ENCODE measurements at places on chromosomes 13 and 19.

DNA sequence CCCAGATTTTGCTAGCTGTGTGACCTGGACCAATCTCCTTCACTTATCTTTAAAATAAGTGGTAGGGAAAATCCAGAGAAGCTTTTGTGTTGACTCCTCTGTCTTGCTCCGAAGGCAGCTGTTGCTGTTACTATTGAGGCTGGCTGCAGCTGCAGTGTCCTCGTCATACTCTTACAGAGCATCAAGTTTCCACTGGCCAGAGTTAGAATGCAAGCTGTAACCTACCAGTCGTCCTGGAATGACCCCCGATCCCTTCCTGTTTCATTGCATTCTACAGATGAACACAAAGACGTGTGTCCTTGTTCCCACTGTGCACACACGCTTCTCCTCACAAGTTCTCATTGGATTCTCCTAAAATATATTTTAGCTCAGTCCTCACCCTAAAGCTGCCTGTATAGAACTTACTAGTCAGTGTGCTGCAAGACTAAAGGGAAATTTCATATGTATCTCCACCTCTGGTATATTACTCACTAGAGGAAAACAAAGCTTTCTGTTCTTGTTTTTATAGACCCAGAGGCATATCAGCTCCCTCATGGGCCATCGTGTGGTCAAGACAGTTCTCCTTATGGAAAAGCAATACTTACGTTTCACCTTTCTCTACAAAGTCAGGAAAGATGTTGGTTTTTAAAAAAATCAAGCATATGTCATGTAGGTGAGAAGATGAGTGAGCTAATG, 589.8 kb downstream of the LMO7 start:
- DNase-seq: no peak

DNA sequence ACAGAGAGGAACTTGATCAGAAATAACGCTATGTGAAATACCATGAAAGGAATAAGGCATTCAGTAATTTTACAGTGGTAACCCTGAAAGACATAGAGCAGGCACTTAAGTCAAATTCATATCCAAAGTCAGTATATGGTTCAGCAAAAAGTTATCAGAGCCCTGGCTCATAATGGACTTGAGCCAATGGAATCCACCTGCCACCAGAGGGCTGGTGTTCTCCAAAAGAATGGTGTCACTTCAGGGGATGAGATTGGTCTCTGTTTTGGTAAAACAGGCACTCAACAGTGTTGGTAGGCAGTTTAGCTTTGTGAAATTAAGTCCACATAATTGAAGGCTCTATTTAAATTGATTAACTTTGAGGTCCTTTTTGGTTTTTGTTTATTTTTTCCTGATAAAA, 93.9 kb downstream of the LIG4 start:
- DNase-seq: no peak

- DNase-seq: peak; percentile 63
Measured at GRCh38 chr19:16435238-16435917, 36.4 kb downstream of the EPS15L1 start.

- DNase-seq: no peak
Measured at GRCh38 chr13:80665792-80666333, 324.9 kb upstream of the SPRY2 start.

DNA sequence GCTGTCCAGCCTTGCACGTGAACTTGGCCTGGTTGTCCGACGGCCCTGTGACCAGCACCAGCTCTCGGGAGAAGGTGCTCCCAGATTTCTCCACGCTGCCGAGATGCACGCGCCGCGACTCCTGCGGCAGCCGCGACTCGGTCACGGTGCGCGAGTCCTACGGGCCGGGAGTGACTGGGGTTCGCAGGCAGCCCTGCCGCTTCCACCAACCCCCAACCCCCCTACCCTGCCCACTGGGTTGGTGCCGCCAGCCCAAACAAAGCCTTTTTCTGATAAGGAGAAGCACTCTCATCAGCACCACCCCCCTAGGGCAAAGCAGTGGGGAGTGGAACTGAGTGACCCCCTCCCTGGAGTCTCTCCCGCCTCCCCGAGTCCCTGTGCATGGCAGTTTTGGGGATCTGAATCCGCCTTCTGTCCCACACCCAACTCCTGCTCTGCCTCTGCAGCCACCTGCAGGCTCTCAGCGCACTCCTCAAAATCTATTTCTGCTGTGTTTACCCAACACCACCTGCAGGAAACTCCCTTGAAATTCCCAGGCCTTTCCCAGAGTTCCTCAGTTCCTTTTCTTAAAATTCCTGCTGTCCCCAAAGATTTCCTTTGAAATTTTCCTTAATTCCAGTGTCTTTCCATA, 6.2 kb downstream of the NPHS1 start:
- DNase-seq: no peak

- no peak for DNase-seq
Measured at GRCh38 chr13:113654591-113655345, 3.2 kb downstream of the ATP4B start.

- DNase-seq: no peak
Measured at GRCh38 chr13:91722267-91722884, 324.0 kb downstream of the GPC5 start.

DNA sequence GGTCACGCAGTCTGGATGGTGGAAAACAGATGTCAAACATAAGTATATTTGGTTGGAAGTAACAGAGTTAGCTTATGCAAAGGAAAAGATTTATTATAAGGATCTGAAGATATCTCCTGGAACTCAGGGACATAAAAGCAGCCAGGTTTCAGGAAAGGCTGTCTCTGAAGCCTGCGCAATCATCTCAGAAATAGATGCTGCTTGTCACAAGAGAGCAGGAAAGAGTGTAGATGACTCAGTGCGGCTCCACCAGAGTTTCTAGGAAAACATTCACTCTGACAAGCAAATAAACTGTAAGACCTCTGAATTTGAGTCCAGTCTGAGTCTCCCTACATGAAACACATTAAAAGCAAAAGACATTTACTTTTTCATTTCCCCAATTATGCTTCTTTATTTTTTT, 220.4 kb upstream of the HTR2A start:
- DNase-seq: no peak

GRCh38 chr13:112869202-112870050, 99.6 kb upstream of the MCF2L start:
- DNase-seq: no peak

- DNase-seq: no peak
Measured at GRCh38 chr19:2333027-2333806, 4.7 kb downstream of the SPPL2B start.

DNA sequence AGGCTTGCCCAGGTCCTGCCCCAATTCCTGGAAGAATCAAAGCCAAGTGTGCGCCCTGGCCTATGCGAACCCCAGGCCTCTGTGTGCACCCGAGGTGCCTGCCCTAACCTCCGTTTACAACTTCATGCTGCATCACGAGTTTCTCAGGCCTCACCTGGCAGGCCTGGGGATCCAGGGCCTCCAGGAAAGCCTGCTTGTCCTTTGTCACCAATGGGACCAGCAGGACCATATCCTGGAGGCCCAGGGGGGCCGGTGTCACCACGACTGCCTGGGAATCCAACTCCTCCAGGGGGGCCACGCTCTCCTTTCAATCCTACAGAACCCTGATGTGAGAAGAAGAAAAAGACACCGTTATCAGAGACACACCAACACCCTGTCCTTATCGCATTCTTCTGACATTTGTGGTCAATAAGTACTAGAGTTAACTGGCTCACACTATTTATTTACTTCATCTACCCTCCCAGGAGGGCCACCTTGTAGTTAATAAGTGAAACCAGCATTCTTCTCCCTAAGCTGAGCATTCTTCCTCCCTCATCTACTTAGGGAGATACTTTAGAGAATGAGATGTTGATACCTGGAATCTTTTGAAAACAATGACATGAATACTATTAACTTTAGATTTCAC, 120.6 kb downstream of the COL4A1 start:
- DNase-seq: no peak

GRCh38 chr19:55566823-55567222, 13.8 kb downstream of the ZNF579 start:
- DNase-seq: no peak

DNA sequence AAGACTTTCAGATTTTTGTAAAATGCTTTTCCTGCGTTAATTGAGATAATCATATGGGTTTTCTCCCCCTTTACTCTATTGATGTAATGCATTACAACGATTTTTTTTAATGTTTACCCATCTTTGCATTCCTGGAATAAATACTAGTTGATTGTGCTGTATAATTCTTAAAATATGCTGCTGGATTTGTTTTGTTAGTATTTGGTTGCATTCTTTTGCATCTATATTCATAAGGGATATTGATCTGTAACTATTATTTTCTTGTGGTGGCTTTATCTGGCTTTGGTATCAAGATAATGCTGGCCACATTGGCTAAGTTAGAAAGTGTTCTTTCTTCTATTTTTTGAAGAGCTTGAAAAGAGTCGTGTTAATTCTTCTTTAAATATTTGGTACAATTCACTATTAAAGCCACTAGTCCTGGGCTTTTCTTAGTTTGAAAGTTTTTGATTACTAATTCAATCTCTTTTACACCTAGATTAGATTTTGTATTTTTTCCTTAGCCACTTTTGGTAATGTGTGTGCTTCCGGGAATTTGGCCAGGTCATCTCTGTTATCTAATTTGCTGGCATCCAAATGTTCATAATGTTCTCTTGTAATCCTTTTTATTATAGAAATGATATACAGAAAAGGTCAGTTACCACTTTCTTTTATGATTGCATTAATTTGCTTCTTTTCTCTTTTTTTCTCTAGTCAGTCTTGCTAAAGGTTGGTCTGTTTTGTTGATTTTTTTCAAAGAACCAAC, 29.8 kb downstream of the KL start:
- DNase-seq: no peak

- peak; percentile 56 for DNase-seq
Measured at GRCh38 chr13:25375727-25376358, 4.1 kb downstream of the ATP8A2 start.

GRCh38 chr19:47176627-47177090, 46.0 kb downstream of the SAE1 start:
- no peak for DNase-seq

DNA sequence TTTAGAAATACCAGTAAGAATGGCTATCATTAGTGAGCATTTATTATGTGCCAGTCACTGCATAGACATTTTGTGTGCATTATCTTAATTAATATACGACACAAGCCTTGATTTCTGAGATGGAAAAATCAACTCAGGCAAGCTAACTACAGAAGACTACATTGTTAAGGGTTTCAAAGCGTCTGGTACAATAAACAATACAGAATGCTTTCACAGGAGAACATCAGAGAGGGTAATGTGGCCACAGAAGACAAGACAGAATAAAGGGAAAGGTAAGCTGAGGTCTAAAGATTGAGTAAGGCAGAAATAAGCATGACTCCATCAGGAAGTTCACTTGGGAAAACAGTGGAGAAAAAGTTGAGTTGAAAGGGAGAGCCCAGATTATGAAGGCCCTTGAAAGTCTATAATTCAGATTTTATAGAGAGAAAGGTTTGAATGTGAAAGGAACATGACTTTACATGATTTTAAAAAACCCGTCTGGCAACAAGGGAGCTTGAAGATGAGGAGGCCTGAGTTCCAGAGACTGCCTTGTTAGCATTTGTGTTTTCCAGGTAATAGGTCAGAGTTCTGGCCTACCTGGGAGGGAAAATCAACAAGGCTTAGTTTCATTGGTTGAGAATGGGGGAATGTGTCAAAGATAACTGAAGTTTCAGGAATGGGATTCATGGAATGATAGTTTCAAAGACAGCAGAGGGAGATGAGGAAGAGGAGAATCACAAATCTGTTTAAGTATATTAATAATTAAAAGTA, 1.8 kb upstream of the MBNL2 start:
- no peak for DNase-seq

DNA sequence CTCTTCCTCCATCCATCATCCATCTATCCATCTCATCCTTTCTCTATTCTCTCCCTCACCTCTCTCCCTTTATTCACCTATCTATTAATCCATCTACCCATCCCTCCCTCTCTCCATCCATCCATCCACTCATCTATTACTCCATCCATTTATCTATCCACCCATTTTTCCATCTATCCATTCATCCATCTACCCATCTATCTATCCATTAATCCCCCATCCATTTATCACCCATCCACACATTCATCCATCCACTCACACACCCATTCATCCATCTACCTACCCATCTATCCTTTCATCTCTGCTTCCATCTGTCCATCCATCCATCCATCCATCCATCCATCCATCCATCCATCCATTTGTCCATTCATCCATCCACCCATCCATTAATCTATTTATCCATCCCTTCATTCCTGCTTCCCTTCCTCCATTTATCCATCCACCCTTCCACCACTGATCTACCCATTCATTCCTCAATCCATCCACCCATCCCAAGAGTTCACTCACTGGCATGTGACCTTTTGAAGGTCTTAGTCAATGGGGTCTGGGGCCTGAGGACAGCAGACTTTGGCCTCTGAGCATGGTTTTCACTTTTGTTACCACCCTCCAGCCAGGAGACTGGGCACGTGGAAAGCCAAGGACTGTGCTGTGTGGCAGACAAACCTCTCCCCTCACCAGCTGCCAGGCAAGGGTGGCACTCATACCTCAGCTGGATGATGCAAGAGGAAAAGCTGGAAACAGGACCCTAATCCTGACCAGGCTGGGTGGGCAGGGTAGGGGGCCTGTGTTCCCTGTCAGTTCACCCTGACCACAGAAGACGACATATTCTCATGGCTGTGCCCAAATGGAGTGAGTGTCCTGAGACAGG, 126.7 kb downstream of the URI1 start:
- peak; percentile 15 for DNase-seq

DNA sequence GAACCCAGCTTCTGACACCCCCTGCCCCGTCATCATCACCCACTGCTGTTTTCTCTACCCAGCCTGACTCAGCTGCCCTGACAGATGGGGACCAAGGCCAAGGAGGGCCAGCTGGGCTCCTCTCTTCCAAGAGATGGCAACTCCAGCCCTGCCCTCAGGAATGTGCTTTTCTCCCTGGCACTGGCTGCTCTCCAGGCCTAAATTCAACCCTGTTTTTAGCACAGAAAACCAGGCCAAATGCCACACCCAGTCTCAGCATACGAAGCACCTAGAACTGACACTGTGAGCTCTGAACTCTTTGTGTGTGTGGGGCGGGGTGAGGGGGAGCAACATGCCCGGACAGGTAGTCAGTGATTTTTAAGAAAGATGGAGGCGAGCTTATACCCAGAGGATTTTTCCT, 23.4 kb upstream of the IGFL1 start:
- no peak for DNase-seq

GRCh38 chr13:110326263-110326904, 19.3 kb downstream of the COL4A2 start:
- DNase-seq: no peak

- no peak for DNase-seq
Measured at GRCh38 chr13:24764276-24764630, 284 bp downstream of the RNF17 start.

- peak; percentile 60 for DNase-seq
Measured at GRCh38 chr13:43785650-43786471, 911 bp downstream of the ENOX1 start.

Measured in Peyer's patch (tissue), 4 donors.